Activated CD4-positive, alpha-beta memory T cell treated with anti-CD3 and anti-CD28 coated beads, Interleukin-2, amount 10 ng/mL, durations not matched to agents 7 days and 5 days (primary cell): ENCODE measurements at places on chromosomes 2 and 18.

DNA sequence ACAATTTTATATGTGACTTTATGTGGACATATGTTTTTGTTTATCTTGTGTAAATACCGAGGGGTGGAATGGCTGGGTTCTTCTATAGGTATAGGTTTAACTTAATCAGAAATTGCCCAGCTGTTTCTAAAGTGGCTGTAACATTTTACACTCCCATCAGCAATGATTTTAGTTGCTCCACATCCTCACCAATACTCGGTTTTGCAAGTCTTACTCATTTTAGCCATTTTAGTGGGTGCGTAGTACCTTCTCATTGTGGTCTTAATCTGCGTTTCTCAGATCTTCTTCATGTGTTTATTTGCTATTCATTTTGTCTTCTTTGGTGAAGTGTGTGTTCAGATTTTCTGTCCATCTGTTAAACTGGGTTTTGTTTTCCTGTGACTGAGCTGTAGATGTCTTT, 95.4 kb upstream of the BCL2L11 start:
- no peak for DNase-seq

- DNase-seq: no peak
Observed at GRCh38 chr2:43540021-43540779, 55.6 kb downstream of the THADA start.

DNA sequence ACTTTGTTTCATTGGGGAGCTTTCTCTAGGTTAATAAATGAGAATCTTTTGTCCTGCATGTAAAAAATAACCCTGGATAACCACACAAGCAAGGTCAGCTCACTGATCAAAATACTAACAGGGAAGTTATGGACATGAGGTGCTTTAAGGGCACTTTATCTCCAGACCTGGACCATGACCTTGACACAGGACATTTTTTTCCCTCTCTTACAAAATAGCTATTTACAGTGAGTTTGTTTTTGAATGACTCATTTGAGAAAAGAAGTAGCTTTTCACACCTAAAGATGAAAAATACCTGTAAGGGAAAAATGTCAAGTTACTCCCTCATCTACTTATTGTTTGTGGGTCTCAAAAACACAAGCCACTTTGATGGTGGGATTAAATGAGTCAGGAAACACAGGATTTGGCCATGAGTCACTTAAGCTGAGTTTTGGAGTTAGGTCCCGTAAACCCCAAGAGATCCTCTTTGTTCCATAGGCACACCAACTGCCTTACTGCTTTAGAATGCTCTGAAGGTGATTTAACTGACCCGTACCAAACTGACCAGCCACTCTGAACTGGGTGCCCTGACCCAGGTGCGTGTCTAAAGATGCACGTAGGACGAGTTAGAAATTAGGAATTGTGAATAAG, 479.3 kb upstream of the NXPH2 start:
- DNase-seq: no peak

DNA sequence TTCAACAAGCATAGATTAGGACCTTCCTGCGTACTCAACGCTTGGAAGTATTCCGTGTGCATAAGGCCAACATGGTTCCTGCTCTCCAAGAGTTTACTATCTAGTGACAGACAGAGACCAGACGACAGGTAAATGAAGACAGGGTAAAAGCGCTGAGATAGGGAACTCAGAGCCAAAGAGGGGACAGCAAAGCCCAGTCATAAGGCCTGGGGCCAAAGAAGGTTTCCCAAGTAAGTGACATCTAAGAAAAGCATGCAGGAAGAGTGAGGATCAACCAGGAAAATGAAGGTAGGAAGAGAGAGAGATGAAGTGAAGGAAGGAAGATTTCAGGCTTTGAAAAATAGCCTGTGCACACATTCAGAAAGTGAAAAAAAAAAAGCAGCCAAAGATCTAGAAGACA, 76.9 kb upstream of the CDH20 start:
- no peak for DNase-seq

DNA sequence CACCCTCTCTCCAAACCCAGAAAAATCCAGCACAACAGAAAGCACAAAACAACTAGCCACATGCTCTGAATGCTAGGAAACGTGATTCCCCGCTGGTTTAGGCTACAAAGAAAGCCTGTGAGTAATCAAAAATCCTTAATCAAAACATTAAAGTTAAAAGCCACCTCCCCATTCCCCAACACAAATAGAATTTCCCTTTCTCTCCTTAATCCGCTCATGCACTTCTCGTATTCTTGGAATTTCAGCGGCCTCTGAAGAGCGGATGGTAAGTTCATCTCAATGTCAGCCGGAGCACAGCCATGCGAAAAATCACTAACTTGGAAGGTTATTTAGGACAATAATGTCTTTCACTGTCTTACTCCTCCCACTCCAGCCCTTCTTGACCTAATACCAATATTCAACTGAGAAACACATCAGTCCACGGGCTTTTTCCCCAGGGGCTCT, 126.7 kb downstream of the OSBPL1A start:
- no peak for DNase-seq

DNA sequence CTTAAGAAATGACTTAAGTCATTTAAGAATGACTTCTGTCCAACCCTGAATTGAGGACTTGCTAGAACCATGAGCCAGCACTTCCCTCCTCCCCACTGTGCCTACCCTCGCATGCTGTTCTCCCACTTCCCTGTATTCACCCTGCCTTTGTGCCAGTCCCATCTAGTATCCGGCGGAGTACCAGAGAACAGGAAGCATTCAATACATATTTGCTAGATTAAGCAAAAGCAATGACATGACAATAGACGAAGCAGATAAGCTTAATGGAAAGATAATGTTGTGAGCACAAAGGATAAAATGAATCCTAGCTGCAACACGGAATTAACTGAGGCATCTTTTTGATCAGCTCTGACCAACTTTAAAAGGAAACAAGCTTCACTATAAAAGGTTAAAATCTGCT, 328.5 kb downstream of the TDRD15 start:
- no peak for DNase-seq

DNA sequence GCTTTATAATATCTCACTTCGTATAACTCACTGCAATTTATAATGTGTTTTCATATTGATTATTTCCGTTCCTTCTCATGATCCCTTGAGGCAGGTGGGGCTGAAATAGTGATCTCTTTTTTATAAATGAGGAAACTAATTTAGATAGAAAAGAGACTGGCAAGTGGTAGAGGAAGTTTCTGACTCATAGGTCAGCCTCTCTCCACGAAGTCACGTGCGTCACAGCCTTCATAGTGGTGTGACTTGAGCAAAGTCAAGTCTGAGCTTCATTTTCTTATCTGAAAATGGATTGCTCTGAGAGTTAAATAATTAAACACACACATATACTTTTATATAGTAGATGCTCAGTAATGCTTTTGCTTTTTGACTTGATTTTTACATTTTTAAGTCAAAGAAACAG, 19.9 kb downstream of the ABCG5 start:
- DNase-seq: peak; percentile 23

DNA sequence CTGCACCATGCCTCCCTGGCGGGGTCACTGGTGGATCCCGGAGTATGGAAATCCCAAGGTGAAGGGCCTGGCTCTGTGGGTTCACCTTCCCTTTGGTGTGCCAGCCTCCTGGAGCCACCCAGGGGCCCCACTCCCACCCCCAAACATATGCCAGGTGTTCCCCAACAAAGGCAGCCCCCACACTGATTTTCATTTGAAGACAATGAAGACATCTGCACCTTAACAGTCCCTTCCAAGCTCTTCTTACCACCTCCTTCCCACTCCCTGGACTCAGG, 11.7 kb downstream of the BIN1 start:
- DNase-seq: no peak

DNA sequence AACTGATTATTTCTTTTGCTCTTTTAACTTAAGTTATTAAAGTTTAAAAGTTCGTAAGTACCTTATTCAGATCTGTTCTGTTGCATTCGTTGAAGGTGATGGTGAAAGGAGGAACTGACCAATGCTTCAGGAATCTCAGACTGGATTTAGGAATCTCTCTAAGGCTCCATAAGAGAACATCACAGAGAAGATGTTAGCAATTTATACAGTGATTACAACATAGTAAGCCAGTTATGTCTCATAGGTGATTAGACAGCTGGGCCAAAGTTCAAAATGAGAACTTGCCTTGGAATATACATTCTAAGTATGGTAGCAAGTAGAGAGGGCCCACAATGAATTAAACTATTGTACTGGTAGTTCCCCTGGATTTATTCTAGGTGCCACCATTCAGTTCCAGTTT, 3.2 kb downstream of the MARS2 start:
- DNase-seq: no peak

GRCh38 chr2:128776461-128777195, 458.0 kb upstream of the HS6ST1 start:
- peak; percentile 11 for DNase-seq

DNA sequence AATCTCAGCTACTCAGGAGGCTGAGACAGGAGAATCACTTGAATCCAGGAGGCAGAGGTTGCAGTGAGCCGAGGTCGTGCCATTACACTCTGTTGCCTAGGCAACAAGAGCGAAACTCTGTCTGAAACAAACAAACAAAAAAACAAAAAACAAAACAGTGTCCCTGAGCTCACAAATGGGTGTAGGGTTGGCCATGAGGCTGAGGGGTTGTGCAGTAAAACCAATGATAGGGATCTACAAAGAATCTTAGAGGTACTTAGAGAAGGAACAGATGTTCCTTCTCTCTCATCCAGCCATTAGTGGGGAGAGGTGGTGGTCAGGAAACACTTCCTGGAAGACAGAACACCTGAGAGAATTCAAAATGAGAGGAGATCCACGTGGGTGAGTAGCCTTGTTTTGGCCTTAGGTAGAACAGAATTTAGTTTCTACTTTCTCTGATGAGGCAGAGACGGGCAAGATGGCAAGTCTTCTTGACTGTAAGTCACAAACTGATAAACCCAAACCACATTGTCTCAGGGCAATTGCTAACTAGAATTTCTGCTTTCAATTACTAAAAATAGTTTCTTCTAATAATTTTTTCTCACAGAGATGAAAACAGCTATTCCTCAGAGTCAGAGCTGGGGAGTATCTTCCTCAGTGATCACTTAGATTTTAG, 61.5 kb upstream of the PPM1B start:
- no peak for DNase-seq

GRCh38 chr2:29700560-29700959, 220.8 kb downstream of the ALK start:
- DNase-seq: no peak

- DNase-seq: no peak
Observed at GRCh38 chr2:29627279-29627711, 294.1 kb downstream of the ALK start.

- DNase-seq: no peak
Observed at GRCh38 chr18:62952807-62953206, 237.5 kb downstream of the PHLPP1 start.

DNA sequence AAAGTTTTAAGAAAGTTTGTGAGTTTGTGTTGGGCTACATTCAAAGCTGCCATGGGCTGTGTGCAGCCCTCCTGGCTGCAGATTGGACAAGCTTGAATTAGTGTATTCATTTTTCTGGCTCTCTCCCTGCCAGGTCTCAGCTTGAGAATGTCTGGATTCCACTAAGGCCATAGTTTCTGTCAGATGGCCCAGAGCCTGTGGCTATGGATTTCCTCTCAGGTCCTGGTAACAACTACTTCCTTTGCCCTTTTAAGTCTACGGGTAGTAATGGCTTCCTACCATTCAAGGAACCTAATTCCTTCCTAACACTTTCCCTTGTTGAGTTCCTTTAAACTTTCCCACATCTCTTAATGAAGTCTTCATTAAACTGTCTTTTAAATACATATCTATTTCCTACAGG, 24.3 kb upstream of the PSMD14 start:
- no peak for DNase-seq

GRCh38 chr2:29482348-29482747, 367.1 kb downstream of the CLIP4 start:
- no peak for DNase-seq

DNA sequence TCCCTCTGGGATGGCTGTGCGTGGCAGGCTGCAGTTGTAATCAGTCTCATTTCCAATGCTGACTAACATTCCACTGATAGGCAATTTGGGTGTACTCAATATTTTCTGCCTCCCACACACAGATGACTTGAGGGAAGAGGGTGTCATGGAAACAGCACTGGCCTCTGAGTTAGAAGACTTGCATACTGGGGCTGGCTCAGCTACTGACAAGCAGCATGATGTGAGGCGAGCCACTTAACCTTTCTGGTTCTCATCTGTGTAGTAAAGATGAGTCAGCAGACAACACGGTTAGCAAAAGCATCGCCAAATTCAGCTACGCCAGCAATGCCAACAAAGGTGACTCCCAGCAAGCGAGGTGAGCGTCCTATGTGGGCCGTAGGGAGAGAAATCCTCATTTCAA, 73.5 kb downstream of the COLEC12 start:
- DNase-seq: no peak

DNA sequence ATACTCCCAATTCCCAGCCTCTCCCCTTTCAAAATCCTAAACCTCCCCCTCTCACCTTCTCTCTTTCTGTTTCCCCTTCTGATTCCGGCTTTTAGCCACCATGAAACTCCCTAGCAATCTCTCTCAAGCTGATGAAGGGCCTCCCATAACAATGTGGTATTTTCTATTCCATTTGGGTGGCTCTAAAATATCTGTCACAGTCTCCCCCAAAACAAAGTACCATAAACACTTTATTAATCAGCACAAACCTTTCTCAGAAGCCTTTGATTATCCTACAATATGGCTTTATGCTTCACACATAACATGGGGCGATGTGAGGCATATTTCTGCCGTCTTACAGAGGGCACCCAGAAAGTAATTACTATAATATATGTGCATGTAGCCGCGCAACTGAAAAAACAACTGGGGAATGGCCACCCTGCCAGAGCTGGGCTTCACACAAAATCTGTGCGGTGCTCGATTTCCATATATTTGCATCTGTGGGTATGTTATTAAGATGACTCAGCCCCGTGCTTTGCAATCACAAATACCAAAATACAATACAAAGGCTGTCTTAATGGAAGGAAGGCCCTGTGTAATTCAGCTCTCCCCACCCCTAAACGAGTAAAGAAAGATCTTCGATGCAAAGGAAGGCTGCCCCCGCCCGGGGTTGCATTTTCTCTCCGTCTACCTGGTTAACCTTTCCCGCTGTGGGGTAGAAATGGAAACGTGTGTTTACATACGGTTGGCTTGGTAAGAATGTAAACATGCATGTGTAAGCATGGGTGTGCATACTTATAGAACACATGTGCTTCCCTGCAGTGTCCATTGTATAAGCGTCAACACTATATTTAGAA, 81.4 kb downstream of the CELF4 start:
- DNase-seq: no peak

DNA sequence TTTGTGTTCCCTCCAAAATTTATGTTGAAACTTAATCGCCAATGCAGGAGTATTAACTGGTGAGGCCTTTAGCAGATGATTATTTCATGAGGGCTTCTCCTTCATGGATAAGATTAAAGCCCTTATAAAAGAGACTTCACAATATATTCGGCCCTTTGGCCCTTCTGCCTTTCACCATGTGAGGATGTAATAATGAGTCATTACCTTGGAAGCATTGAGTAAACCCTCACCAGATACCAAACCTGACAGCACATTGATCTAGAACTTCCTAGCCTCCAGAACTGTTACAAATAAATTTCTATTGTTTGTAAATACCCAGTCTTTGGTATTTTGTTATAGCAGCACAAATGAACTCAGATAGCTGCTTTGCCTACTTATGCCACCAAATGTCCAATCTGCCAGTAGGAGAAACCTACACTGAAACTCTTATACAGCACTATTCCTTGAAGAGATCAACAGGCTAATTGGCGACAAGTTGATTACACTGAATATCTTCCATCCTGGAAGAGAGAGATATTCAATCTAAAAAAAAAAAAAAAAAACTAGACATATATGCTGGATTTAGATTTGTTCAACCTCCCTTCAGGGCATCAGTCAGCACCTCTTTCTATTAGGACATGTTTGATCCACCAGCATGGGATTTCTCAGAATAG, 125.9 kb upstream of the COL5A2 start:
- no peak for DNase-seq
